ENCODE measurements at places on chromosomes 2 and 18. TPM values are rescaled to one million over a fixed set of nuclear protein-coding genes. Genes with fewer than 3 reads are reported as not detected.

The ZNF521 gene
- not detected for total RNA-seq

The RUFY4 gene
- total RNA-seq: not detected

The CD8B2 gene
- not detected for total RNA-seq

The IL1B gene
- total RNA-seq: 0.15 TPM

The HOXD3 gene
- 0.20 TPM for total RNA-seq

The FAM237A gene
- total RNA-seq: not detected

The ATG16L1 gene
- 39.9 TPM for total RNA-seq

The PID1 gene
- total RNA-seq: 4.0 TPM

The RNF125 gene
- total RNA-seq: 0.20 TPM

The ITPRIPL1 gene
- total RNA-seq: not detected

The TGFA gene
- total RNA-seq: 5.5 TPM

The HOXD11 gene
- total RNA-seq: 5.8 TPM

The ATP8B1 gene
- 6.8 TPM for total RNA-seq

The IL1F10 gene
- total RNA-seq: not detected

The SPATA3 gene
- not detected for total RNA-seq

The CASP10 gene
- total RNA-seq: 1.8 TPM

The RNF103 gene
- 62.7 TPM for total RNA-seq

The RND3 gene
- 46.2 TPM for total RNA-seq

The TIA1 gene
- total RNA-seq: 48.7 TPM

The TIGD1 gene
- 4.9 TPM for total RNA-seq

The HAAO gene
- total RNA-seq: not detected

The CYP27C1 gene
- 4.7 TPM for total RNA-seq

The SLC8A1 gene
- total RNA-seq: 0.34 TPM

The MAP3K19 gene
- total RNA-seq: not detected

The TDRD15 gene
- total RNA-seq: not detected

The ANO7 gene
- total RNA-seq: 1.9 TPM

The SIX3 gene
- total RNA-seq: 1.9 TPM

The PLCL1 gene
- total RNA-seq: not detected

The VIT gene
- total RNA-seq: not detected

The FOXD4L1 gene
- 0.31 TPM for total RNA-seq

The CRYGC gene
- total RNA-seq: not detected

The REG3G gene
- not detected for total RNA-seq

The ADCYAP1 gene
- not detected for total RNA-seq

The HOXD9 gene
- 1.8 TPM for total RNA-seq

The DHRS9 gene
- total RNA-seq: 3.2 TPM

The ANKMY1 gene
- 9.6 TPM for total RNA-seq

The CCDC102B gene
- total RNA-seq: 0.49 TPM
